ENCODE measurements at places on chromosomes 16 and 17.

- no peak for DNase-seq
Measured at GRCh38 chr16:57260294-57260929, 15.4 kb downstream of the ARL2BP start.

- peak; percentile 4 for DNase-seq
Measured at GRCh38 chr17:5672815-5673430, 88.6 kb upstream of the NLRP1 start.

GRCh38 chr17:31111183-31111582 lies 16.4 kb downstream of the NF1 start:
- DNase-seq: no peak

- no peak for DNase-seq
Measured at GRCh38 chr17:77877646-77878355, 80.7 kb upstream of the TNRC6C start.

DNA sequence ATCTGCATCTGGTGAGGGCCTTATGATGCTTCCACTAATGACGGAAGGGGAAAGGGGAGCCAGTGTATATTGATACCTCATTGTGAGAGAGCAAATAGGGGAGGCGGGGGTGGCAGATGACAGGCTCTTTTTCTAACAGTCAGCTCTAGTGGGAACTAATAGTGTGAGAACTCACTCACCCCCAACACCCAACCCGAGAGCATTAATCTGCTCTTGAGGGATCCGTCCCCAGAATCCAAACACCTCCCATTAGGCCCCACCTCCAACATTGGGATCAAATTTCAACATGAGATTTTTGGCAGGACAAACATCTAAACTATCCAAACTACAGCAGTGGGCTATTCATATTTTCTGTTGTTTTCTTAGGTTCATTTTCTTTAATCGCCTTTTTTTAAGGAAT lies 54.4 kb downstream of the BPTF start:
- no peak for DNase-seq

DNA sequence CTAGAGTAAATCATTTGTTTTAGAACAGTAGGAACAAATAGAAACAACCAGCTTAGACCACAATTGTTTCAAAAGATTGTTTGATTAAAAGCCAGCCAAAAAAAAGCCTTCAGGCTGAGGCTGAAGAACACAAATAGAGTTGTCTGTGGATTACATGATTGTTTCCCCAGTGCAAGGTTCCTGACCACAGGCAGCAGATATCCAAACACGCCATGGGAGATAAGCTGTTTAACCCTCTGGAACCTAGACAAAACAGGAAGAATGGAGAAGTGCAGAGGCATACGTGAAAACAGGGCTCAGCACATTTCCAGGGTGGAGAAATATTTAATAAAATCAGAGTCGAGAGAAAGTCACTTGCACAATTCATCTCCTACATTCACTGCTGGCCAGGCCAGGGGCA lies 21.0 kb downstream of the ATPAF2 start:
- no peak for DNase-seq

- DNase-seq: no peak
Measured at GRCh38 chr17:83115202-83115651, 35.8 kb downstream of the METRNL start.

DNA sequence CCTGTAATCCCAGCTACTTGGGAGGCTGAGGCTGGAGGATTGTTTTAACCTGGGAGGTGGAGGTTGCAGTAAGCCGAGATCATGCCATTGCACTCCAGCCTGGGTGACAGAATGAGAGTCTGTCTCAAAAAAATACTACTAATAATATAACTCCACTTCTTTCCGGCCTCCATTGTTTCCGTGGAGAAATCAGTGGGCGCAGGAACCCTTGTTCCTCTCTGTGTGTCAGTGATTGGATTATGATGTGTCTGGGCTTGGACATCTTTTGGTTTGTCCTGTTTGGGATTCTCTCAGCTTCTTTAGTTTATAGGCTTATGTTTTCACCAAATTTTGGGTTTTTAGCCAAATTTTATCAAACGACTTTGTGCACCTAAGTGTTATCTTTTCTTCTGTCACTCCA lies 36.8 kb downstream of the ACSF3 start:
- no peak for DNase-seq

DNA sequence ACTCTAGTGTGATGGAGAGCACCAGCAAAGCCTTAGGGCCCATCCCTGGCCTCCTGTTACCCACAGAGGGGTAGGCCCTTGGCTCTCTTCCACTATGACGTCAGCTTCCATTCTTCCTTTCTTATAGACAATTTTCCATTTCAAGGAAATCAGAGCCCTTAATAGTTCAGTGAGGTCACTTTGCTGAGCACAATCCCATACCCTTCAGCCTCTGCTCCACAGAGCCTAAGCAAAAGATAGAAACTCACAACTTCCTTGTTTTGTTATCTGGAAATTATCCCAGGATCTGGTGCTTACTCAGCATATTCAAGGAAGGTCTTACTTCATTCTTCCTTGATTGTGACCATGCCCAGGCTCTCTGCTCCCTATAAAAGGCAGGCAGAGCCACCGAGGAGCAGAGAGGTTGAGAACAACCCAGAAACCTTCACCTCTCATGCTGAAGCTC lies at the start of gene CCL8:
TSS of gene CCL8 (plus strand) at position 397 of the 445 bp plus-strand sequence. CDS start 67 bp downstream, outside the sequence.
- no peak for DNase-seq

- peak; percentile 13 for DNase-seq
Measured at GRCh38 chr16:19689342-19689741, 28.7 kb downstream of the KNOP1 start.

GRCh38 chr17:5000237-5000639 lies 2.5 kb downstream of the KIF1C start:
- DNase-seq: no peak

DNA sequence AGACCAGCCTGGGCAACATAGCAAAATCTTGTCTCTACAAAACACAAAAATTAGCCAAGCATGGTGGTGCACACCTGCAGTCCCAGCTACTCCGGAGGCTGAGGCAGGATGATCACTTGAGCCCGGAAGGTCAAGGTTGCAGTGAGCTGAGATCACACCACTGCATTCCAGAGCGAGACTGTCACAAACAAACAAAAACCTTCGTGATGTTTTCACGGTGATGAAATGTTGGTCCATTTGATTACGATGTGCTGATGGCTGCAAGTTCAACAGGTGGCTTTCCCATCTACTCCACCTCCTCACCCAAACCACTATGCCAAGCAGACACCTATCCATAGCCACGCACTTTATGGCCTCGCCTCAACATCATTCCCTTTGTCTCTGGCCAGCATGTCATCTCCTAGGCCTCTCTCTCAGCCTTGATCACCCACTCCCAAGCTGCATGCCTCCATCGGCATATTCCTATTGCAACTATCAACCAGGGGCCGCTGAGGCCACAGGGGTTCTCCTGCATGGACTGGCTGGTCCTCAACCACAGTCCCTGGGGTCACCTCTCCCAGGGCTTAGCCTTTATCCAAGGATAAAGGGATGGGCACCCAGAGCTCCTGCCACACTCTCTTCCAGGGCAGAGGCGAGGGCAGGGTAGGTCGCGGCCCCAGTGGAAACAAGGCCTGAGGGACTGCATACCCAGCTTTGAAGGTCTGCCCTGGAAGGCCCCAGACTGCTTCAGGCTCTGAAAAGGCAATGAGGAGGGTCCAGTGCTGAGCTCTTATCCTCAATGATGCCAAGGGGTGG lies 17.1 kb upstream of the ALOX15B start:
- DNase-seq: no peak

- no peak for DNase-seq
Measured at GRCh38 chr16:30488764-30489605, 16.4 kb downstream of the ITGAL start.

- no peak for DNase-seq
Measured at GRCh38 chr17:79927688-79928501, 88.7 kb upstream of the CBX4 start.

GRCh38 chr16:16861546-16861945 lies 482.6 kb downstream of the NPIPA7 start:
- peak; percentile 46 for DNase-seq

- DNase-seq: no peak
Measured at GRCh38 chr17:2564877-2565276, 28.6 kb upstream of the PAFAH1B1 start.

DNA sequence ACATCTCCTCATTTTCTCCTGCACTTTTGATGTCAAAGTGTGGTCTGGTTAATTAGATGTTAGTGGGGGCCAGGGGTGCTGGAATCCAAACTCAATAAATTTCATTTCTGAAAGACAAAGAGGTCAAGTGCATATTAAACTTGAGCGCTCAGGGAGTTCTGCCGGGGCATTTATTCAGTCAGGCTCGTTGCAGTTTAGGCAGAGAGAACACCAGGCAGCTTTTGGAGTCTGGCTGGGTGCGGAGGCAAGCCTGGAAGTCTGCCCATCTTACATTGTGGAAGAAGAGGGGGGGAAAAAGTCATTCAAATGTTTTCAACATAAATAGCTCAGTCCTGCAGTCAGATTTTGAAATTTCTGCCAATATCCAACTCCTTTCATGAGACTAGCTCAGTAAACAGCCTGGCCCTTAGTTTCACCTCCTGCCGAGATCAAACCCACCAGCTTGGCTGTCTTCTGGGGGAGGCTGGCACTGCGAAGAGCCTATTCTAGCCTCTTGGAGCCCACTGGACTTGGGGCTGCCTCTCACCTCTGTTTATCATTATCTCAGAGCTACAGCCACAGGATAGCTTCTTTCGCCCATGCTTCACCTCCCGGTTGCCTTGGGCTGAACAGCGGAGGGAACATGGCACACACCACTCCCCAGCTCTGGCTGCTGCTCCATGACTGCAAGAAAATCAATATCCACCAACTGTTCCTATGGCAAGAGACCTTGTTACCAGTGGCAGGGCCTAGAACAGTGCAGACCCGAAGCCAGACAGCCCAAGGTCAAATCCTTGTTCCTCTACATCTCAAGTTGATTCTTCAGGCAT lies 177.4 kb upstream of the CDH5 start:
- no peak for DNase-seq

DNA sequence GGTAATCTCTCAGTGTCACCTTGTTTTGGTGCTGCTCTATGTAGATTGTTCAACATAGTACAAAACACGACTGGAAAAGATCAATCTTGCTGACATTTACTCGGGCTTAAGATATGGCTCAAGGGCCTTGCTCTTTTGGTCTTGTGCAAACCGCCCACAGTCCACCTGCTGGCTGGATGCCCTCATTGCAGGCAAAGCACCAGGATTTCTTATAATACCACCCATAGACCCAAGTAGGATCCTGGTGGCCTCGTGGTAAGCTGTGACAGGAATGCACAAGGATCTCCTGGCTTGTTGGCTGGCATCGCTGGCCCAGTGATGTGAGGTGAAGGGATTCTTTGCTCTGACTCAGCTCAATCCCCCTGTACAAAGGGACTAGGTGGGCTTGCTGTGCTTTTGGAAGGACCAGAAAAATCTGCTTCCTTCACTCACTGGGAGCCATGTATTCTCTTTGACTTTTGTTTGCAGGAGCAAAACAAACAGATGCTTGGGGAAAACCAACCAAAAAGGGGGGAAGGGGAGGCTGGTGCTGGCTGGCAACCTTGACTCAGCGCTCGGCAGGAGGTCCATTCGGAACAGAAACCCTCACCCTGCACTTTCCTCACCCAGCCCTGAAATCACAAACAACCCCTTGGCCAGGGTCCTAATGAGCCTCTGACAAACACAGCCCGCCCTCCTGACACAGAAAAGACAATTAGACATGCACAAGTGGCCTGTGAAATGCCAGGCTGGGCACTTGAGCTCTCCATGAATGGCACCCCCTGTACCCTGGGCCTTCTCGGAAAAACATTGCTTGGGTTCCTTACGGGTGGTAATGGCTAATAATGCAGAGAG lies 36.6 kb upstream of the MED9 start:
- DNase-seq: peak; percentile 76

DNA sequence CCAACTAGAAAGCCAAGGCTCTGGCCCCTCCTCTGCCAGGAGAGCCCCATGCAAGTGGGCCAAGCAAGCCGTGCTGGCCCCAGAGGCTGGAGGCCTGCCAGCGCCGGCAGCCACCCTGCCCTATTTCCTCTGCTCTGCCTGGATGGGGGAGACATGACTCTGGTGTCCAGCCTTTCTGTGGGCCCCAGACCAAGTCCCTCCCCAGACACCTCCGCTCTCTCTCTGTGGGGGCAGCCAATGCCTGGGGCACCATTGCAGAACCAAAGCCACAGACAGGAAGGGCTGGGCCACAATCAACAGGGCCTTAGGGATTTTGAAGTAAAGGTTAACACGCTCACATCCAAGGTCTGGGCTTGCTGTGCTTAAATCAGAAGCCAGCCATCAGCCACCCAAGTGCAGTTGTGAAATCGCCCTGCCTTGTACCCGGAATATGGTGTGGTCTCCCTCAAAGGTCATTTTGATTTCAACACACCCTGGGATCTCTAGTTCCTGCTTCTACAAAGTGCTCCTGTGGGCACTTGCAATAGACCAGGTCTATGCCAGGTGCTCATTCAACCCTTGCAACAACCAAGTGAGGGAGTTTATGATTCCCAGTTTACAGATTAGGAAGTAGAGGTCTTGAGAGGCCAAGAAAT lies 63.5 kb upstream of the TEX2 start:
- no peak for DNase-seq

DNA sequence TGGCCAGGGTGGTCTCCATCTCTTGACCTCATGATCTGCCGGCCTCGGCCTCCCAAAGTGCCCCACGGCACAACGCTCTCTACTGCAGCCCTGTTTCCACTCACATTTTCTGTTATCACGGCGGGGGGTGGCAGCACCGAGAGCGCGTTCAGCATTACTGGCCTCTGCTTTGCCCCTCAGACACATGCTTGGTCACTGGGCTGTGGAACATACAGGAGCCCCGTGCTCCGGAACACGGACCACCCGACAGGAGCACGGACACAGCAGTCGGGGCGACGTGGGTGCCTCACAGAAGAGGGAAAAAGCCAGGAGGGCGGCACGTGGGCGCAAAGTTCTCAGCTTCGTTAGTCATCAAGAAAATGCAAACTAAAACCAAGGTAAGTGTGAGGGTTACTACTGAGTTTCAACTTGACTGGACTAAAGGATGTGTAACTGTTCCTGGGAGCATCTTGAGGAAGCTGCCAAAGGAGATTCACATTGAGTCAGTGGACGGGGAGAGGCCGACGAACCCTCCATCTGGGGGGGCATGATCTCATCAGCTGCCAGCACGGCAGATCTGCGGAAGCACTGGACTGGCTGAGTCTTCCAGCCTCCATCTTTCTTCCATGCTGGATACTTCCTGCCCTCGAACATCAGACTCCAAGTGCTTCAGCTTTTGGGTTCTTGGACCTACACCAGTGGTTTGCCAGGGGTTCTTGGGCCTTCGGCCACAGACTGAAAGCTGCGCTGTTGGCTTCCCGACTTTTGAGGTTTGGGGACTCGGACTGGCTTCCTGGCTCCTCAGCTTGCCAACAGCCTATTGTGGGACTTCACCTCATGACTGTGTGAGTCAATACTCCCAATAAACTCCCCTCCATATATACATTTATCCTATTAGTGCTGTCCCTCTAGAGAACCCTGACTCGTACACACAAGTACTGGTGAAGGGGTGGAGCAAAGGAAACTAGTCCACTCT lies 106.8 kb downstream of the ZNF778 start:
- peak; percentile 94 for DNase-seq

Data from activated CD4-positive, alpha-beta T cell treated with anti-CD3 and anti-CD28 coated beads, Interleukin-2, amount 50 U/mL, for 16 hours (primary cell).